ENCODE measurements at places on chromosomes 2 and 18. TPM values are rescaled to one million over a fixed set of nuclear protein-coding genes. Genes with fewer than 3 reads are reported as not detected.

ALKAL2 gene
- not detected for total RNA-seq

CDH19 gene
- total RNA-seq = not detected

ST8SIA5 gene
- total RNA-seq = not detected

MIB1 gene
- 19.2 TPM for total RNA-seq

RTKN gene
- total RNA-seq = 15.8 TPM

CDCA7 gene
- total RNA-seq = 24.6 TPM

CARF gene
- total RNA-seq = 2.6 TPM

TOGARAM2 gene
- total RNA-seq = 0.17 TPM

TMEM163 gene
- 1.0 TPM for total RNA-seq

LRP1B gene
- 0.03 TPM for total RNA-seq

DPYSL5 gene
- total RNA-seq = 0.23 TPM

C2orf66 gene
- total RNA-seq = not detected

DNA sequence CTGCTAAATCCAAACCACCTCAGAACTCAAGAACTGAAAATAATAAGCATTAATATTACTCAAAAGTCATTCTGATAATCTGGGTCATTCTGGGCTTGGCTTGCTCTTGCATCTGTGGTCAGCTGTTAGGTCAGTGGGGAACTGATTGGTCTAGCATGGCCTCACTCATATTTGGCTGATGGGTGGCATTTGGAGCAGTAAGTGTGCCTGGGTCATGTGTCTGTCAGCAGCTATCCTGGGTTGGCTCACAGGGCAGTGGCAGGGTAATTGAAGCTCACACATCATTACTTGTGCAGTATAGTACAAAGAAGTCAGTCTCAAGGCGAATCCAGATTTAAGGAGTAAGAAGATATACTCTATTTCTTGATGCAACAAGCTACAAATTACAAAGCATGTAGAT is 9.6 kb downstream of the RPL37A start:
- DNase-seq = peak; percentile 15

DNA sequence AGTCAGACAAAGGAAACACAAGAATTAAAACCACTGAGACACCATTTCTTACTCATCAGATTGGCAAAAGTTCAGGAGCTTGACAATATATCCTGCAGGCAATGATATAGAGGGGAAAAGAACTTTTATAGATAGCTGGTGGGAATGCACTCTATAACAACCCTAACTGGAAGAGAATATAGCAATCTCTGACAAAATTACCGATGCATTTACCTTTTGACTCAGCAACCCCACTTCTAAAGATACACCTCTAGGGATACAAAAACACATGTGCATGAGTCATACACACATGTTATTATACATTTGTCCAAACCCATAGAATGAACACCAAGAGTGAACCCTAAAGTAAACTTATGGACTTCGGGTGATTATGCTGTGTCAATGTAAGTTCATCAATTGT is 79.4 kb upstream of the SRD5A2 start:
- DNase-seq = no peak

DNA sequence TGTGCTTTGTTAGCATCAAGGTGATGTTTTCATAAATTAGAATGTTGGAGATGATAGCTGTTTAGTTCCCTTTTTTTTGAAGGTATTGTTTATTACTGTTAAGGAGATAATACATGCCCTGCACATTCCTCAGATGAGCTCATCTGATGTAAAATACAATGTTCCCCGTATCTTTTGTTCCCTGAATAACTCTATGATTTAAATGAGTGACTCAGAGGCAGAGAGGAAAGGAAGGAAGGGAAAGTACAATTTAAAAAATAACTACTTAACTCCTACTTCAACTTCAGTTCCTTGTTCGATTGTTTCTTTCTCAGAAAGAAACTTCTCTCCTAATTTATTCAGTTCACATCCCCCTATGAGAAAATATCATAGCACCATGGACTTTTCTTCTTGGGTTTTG is 208.7 kb downstream of the KCNE4 start:
- peak; percentile 44 for DNase-seq

DNA sequence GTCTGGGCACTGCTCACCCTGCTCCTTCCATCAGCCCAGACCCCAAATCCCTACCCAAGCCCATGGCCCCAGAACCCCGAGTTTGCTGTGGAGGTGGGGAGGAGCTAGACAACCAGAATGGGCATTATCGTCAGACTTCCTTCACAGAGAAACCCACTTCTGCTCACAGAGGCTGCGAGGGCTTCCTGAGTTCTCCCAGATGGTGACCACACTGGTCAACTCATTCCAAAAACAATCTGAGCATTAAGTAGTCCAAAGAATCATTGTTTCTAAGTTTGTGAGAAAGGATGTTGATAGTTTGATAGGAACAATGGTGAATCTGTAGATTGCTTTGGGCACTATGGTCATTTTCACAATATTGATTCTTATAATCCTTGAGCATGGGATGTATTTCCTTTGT is 60.2 kb downstream of the LRRC30 start:
- DNase-seq = no peak

- peak; percentile 52 for DNase-seq
These were observed 163.9 kb upstream of the DNMT3A start for GRCh38 chr2:25505622-25506021.

GRCh38 chr18:50518787-50519546 is 40.9 kb upstream of the MAPK4 start:
- DNase-seq = no peak

- peak; percentile 60 for DNase-seq
These were observed 69.1 kb upstream of the PID1 start for GRCh38 chr2:229340086-229340760.

DNA sequence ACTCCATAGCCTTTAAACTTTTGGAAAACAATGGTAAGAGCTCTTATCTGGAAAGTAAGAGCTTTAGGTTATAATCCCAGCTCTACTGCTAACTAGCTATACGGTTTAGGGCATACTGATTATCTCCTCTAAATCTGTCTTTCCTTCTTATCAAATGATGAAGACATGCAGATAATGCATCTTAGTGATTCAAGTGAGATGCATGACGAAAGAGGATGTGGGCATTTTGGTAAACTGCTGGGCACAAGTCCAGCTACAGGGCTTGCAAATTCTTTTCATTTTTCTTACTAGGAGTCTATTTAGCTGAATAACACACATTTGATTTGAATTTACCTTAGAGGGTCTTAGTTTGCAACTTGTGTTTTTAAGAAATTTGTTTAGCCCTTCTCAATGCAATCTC is 1604.8 kb upstream of the ZEB2 start:
- DNase-seq = peak; percentile 77

GRCh38 chr2:18630541-18630940 is 41.2 kb upstream of the NT5C1B start:
- peak; percentile 54 for DNase-seq

DNA sequence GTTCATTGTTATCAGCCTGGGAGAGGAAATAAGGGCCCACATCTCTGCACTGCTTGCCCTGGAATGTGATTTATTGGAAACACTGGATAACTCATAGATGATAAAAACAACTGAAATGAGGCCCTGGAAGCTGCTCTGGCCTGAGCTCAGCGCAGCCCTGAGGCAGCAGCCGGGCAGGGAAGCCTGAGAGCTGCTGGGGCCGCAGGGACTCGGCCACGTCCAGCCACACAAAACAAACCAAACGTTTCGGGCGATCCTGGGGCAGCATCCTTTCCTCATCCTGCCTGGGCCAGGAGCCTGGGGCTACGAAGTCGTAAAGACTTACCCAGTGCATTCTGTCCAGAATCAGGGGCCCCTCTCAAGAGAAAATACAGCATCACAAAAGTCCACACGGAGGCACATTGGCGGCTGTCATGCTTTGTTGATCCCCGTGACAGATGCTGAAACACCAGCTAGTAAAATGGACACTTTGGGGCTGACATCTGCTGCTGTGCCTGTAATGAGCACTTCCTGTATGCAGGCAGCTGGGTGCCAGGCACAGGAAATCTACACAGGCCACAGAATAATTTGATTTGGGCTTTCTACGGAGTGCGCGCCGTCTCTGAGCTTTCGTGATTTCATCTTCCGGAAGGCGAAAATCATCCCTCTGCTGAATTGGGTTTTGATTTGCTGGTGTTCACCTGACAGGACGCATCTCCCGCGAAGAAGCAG is 250.6 kb downstream of the EIPR1 start:
- peak; percentile 33 for DNase-seq

GRCh38 chr18:23850215-23850614 is 161.0 kb downstream of the LAMA3 start:
- DNase-seq = no peak

DNA sequence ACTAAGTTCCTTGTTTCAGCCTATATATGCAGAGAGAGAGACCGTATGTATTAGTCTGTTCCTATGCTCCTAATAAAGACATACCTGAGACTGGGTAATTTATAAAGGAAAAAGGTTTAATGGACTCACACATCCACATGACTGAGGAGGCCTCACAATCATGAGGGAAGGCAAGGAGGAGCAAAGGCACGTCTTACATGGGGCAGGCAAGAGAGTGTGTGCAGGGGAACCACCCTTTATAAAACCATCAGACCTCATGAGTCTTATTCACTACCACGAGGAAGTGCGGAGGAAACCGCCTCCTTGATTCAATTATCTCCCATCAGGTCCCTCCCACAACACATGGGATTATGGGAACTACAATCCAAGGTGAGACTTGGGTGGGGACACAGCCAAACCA is 73.8 kb downstream of the TMEM18 start:
- DNase-seq = no peak

DNA sequence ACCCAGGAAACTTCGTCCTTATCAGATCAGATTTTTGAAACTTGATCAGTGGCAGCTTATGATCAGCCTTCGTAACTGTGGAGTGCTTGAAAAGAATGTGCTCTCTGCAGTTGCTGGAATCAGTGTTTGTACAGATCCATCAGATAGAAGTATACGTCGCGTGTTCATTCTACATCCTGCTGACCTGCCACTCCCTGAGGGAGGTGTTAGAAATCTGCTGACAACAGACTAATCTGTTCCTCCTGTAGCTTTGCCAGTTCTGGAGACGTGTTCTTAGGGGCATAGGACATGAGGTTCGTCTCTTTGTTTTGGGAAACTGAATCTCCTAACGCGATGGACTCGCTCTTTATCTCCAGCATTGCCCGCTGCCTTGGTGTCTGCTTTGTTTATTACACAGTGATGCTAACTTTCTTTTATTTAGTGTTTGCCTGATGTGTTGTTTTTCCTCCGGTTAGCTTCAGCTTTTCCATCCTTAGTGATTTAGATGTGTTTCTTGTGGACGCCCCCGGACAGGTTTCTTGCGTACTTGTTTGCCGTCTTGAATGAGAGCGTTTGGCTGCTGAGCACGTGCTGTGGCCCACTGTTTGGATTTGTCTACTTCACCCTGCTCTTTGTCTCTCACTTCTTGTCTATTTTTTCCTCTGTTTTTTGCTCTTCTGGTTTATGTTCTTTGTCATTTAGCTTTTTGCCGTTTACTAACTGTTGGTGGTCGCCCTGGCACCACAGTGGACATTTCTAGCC is 17.4 kb upstream of the GAL3ST2 start:
- no peak for DNase-seq

DNA sequence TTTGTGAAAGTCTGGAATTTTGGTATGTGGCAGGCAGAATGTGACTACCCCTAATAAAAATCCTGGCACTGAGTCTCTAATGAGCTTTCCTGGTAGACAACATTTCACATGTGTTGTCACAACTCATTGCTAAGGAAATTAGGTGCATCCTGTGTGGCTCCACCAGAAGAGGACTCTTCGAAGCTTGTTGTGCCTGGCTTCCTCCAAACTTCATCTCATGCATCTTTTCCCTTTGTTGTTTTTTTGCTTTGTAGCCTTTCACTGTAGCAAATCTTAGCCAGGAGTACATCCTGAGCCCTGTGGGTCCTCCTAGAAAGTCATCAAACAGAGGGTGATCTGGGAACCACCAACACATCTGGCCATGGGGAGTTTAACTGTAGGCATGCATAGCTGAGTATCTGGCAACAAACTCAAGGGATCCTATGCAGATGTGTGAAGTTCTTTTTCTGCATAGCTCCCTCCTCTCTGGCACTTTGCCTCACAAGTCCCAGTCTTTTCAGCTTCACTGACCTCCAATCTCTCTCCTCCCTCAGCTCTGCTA is 42.1 kb upstream of the SERTAD2 start:
- DNase-seq = peak; percentile 11

GRCh38 chr2:98913916-98914712 is 21.9 kb downstream of the CRACDL start:
- no peak for DNase-seq

DNA sequence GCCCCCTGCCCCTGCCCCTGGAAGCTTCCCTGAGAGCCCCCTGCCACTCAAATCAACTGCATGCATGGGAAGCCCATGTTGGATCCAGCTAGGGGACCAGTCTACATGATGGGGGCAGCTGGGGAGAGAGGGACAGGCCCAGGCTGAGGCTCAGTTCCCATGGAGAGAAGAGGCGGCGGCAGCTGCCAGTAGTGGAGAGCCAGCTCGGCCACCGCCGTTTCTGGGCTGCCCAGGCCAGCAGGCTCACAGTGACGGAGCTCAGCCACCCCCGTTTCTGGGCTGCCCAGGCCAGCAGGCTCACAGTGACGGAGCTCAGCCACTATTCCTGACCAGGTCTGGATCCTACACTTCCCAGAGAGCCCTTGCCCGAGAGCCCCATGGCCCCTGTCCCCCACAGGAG is 3.6 kb downstream of the MAB21L4 start:
- DNase-seq = no peak

DNA sequence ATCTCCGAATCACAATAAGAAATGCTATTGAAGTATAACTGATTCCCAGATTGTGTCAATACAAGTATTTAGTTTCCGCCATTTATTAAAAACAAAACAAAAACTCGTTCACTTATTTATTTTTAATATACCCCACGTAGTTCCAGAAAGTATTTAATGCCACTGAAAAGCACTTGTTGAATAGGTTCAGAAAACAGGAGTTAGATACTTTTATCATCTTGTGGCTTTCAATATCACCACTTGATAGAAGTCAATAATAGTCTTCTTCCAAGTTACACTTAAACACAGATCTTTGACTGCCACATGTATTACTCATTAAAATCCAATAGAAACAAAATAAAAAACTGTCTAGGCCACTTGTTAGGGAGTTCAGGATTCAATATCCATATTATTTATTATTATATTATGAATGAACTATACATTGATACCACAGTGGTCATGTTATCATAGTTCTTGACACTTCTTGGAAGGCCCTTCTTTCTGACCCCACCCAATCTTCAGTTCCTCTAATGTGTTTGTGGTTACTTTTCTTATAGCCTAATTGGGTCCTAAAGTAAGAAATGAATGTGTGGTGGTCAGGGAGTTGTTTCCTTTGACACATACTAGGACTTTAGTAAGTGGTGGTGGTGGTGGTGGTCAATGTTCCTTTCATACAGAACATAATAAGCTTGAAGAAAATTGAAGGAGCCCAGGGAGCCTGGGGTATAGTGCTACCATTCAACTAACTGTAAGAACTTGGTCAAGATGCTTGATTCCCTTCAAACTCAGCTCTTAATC is 221.3 kb upstream of the ITGA4 start:
- DNase-seq = no peak

- DNase-seq = no peak
These were observed 34.5 kb upstream of the FAM171B start for GRCh38 chr2:186659383-186659782.

- no peak for DNase-seq
These were observed 122.8 kb upstream of the RMDN2 start for GRCh38 chr2:37802211-37802752.
